ENCODE measurements at places on chromosomes 5 and 9. TPM values are rescaled to one million over a fixed set of nuclear protein-coding genes. Genes with fewer than 3 reads are reported as not detected.

Gene HAVCR2
- 62.4 TPM for total RNA-seq

GRCh38 chr5:98734646-98735045, 38.8 kb upstream of the RGMB start:
- no peak for DNase-seq

Gene OGN
- not detected for total RNA-seq

DNA sequence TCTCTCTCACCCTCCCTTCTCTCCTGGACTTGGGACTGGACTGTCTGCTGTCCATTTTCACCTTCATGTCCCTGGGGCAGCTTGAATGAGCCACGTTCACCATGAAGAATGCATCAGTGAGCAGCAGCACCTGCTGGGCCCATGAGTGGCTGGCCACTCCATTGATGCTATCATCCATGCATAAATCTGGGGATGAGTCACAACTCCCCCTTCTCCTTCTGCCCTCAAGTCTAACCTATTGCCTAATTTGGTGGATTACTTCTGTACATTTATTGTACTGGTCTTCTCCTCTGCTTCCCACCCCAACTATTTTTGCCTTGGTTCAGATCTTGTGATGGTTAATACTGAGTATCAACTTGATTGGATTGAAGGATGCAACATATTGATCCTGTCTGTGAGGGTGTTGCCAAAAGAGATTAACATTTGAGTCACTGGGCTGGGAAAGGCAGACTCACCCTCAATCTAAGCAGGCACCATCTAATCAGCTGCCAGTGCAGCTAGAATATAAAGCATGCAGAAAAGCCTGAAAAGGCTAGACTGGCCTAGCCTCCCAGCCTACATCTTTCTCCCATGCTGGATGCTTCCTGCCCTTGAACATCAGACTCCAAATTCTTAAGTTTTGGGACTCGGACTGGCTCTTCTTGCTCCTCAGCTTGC, 46.7 kb downstream of the GDNF start:
- DNase-seq, result no peak

Gene GNAQ
- 28.8 TPM for total RNA-seq

DNA sequence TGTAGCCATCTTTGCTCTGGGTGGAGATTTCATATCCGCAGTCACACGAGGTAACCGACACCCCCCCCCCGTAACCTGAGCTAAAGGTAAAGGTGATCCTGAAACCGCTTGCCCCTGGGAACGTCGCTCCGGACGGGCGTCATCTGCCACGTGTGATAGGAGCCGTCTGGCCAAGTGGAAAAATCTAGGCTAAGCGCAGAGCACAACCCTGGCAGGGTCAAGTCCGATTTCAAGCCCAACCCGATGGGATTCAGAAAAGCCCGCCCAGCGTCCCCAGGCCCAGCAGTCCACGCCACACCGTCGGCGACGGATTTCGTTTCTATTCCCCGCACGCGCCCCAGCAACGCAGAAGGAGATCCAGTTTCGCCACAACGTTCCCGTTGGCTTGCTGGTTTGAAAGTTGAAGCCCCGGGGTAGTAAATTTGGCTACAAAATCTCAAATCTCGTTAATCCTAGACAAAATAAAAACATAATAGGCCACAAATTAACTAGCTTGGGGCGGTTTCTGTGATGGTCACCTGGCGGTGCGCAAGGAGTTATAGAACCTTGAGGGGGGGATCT, 32.4 kb upstream of the NFIB start:
- no peak for DNase-seq

DNA sequence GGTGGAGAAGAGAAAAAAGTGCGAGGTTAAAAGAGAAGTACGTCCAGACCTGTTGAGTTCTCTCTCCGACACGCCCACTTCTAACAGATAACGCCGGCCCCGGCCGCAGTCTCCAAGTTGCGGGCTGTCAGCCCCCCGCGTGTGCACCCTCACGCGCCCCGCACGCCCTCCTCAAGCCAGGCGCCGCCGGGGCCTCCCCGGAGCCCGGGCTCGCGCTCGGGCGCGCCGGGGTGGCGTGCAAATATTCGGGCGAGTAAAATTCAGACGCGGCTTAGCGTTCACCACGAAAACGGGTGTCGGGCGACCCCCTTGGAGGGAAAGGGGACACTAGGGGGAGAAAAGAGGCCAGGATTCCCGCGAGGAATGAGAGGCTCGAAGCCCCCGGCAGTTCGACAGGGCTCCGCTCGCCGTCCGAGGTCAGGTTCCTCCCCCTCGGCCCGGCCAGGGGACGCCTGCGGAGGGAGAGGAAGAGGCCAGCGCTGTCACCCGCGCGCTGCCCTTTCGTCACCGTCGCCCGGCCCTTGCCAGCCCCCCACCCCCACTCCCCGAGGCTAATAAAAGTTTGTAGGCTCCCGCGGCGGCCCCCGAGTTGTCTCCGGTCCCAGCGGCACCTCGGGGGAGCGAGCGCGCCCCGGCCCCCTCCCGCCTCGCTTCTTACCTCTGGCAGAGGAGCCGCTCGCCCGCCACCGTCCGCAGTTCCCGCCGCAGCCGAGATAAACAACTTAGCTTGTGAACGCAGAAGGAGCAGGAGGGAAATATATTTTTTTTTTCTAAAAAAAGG, 743 bp downstream of the NR3C1 start:
- DNase-seq, result peak; percentile 64

Measured in activated CD4-positive, alpha-beta memory T cell treated with anti-CD3 and anti-CD28 coated beads, Interleukin-2, amount 10 ng/mL, durations not matched to agents 7 days and 5 days (primary cell).